ENCODE measurements at places on chromosomes 1 and 21. TPM values are rescaled to one million over a fixed set of nuclear protein-coding genes. Genes with fewer than 3 reads are reported as not detected.

The ZBTB8B gene
- total RNA-seq = not detected

The OR2T11 gene
- not detected for total RNA-seq

The MEX3A gene
- 0.54 TPM for total RNA-seq

The IGSF3 gene
- 0.42 TPM for total RNA-seq

The RPE65 gene
- not detected for total RNA-seq

The ZNHIT6 gene
- 4.5 TPM for total RNA-seq

The AADACL4 gene
- not detected for total RNA-seq

The ZSCAN20 gene
- 1.8 TPM for total RNA-seq

The NPHS2 gene
- not detected for total RNA-seq

The BGLAP gene
- total RNA-seq = 1.2 TPM

The FCRL6 gene
- 0.49 TPM for total RNA-seq

The PTAFR gene
- 0.90 TPM for total RNA-seq

The TMCO4 gene
- 10.7 TPM for total RNA-seq

The MAEL gene
- 0.15 TPM for total RNA-seq

The GJC2 gene
- total RNA-seq = 0.12 TPM

The TRAF3IP3 gene
- total RNA-seq = 2.2 TPM

The OR14K1 gene
- not detected for total RNA-seq

The CRYZ gene
- 127 TPM for total RNA-seq

The PRR9 gene
- not detected for total RNA-seq

The OSCP1 gene
- total RNA-seq = 4.9 TPM

The RPTN gene
- total RNA-seq = not detected

The GSTM4 gene
- total RNA-seq = 21.0 TPM

The SESN2 gene
- total RNA-seq = 4.5 TPM

The LRRC8B gene
- 5.5 TPM for total RNA-seq

The MAN1C1 gene
- total RNA-seq = 32.9 TPM

The FAM89A gene
- total RNA-seq = 8.3 TPM

The EPHA8 gene
- not detected for total RNA-seq

The TMEM52 gene
- 2.3 TPM for total RNA-seq

The SLC45A1 gene
- 0.42 TPM for total RNA-seq

The ANKRD35 gene
- total RNA-seq = 1.4 TPM

The TMCC2 gene
- 0.14 TPM for total RNA-seq

The GNG12 gene
- total RNA-seq = 32.2 TPM

The PLA2G2A gene
- total RNA-seq = 967 TPM

The SYCP1 gene
- not detected for total RNA-seq

The SLFNL1 gene
- not detected for total RNA-seq

The SLAMF9 gene
- total RNA-seq = not detected

The ETNK2 gene
- 59.1 TPM for total RNA-seq

The EXTL1 gene
- 0.19 TPM for total RNA-seq

The KLHL12 gene
- 12.5 TPM for total RNA-seq

The FCGR2B gene
- 30.9 TPM for total RNA-seq

The PEX14 gene
- 17.3 TPM for total RNA-seq

The AMY1A gene
- total RNA-seq = not detected

The RNF207 gene
- 12.0 TPM for total RNA-seq

The HES4 gene
- 21.5 TPM for total RNA-seq

The DCDC2B gene
- not detected for total RNA-seq

The OR2G6 gene
- total RNA-seq = not detected

The NUAK2 gene
- total RNA-seq = 1.9 TPM

The PTGS2 gene
- 0.99 TPM for total RNA-seq

The CFHR1 gene
- total RNA-seq = 490 TPM

The SPRR2E gene
- not detected for total RNA-seq

The TNN gene
- 0.18 TPM for total RNA-seq

The SPRR2A gene
- not detected for total RNA-seq

The IVL gene
- not detected for total RNA-seq

Measured in right lobe of liver (tissue), 6 donors.